ENCODE measurements at places on chromosomes 2 and 18.

DNA sequence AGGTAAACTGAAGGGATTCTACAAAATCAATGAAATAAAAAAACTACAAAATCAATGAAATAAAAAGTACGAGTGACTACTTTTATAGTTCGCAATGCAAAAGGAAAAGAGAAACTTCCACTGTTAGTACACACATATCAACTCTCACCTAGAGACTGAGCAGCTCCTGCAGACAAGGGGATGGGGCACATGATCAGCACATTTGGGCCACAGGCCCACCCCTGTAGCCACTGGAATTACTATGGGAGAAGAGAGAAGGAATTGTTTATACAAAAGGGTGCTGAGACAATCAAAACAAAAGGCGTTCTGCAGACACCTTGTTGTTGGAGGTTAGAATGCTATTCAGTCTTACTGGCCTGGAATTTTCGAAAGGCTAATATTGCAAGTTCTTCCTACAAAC, 34.7 kb upstream of the CD226 start:
- peak overlapping the region; percentile 67 for H3K27ac ChIP-seq
- H3K27me3 ChIP-seq: no peaks in the 10 kb centered on the region
- no peak overlapping the region for H3K4me3 ChIP-seq
- peaks cover 25% of the 10 kb centered on the region for H3K36me3 ChIP-seq
- H3K4me1 ChIP-seq: peaks cover 34% of the 10 kb centered on the region

DNA sequence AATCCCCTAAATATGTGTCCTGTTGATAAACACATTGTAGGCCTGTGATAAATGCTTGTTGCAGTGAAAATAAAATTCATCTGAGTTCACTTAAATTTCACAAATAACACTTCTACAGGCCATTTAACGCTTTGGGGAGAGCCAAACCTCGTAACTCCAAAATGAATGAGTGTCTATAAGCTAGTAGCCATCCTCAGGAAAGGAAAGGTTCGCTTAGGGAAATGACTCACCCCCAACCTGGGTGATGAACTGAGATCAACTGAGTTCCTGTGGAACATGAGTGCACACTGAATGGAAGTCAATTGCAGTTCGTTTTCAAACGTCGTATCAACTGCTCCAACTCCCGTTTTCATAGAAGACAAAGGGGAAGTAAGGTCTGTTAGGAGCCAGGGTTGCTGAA, 527.6 kb upstream of the ID2 start:
- peaks cover 25% of the 10 kb centered on the region for H3K4me1 ChIP-seq
- H3K27me3 ChIP-seq: no peaks in the 10 kb centered on the region
- H3K4me3 ChIP-seq: no peak overlapping the region
- peaks cover 10% of the 10 kb centered on the region for H3K36me3 ChIP-seq

DNA sequence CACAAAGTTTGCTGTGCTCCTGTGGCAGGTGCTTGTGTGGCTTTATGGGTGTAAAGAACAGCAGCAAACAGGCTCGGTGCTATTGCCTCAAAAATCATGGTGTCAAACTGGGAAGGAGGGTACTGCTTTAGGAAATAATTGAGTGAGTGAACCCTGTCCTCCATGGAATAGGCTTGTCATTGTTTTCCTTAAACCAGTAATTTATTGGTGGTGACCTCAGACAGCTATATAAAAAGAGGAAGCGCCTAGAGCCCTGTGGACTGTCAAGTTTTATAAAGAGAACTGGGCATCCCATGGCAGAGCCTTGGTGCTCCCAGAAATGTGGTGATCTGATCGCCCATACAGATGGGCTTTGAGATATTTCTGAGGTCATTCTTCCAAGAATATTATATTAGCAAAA, 4.7 kb upstream of the CXCR4 start:
- no peak overlapping the region for H3K27ac ChIP-seq
- H3K27me3 ChIP-seq: peaks cover 65% of the 10 kb centered on the region
- H3K36me3 ChIP-seq: no peaks in the 10 kb centered on the region
- peaks cover 59% of the 10 kb centered on the region for H3K4me1 ChIP-seq
- no peak overlapping the region for H3K4me3 ChIP-seq
- no peak for DNase-seq

DNA sequence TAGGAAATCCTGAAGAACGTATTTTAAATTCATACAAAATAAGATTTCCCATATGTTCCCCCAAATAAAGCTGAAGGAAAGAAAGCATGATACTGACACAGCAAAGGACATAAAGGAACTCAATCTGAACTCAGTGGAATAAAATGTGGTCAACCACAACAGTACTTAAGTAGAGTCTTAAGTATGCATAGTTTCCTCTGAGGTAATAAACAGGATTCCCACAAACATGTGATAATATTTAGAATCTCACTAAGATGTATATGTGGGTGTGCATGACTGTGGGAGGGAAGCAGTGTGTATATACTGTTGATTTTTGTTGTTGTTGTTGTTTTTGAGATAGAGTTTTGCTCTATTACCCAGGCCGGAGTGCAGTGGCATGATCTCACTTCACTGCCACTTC, 69.3 kb downstream of the NOL10 start:
- H3K36me3 ChIP-seq: peaks cover 59% of the 10 kb centered on the region
- H3K4me3 ChIP-seq: peak overlapping the region; percentile 59
- no peaks in the 10 kb centered on the region for H3K27me3 ChIP-seq
- H3K27ac ChIP-seq: peak overlapping the region; percentile 63

GRCh38 chr2:72117029-72117428, 30.6 kb downstream of the CYP26B1 start:
- DNase-seq: no peak
- no peak overlapping the region for H3K27ac ChIP-seq

GRCh38 chr2:229740279-229740678, 25.9 kb upstream of the DNER start:
- no peak for DNase-seq
- H3K36me3 ChIP-seq: no peaks in the 10 kb centered on the region
- H3K4me1 ChIP-seq: no peaks in the 10 kb centered on the region
- H3K27ac ChIP-seq: no peak overlapping the region
- no peak overlapping the region for H3K4me3 ChIP-seq
- H3K27me3 ChIP-seq: peaks cover 2% of the 10 kb centered on the region

GRCh38 chr18:46424898-46425297, 232.1 kb downstream of the LOXHD1 start:
- peaks cover 3% of the 10 kb centered on the region for H3K27me3 ChIP-seq
- no peaks in the 10 kb centered on the region for H3K36me3 ChIP-seq
- peaks cover 2% of the 10 kb centered on the region for H3K4me1 ChIP-seq
- H3K4me3 ChIP-seq: no peak overlapping the region
- no peak overlapping the region for H3K27ac ChIP-seq
- no peak for DNase-seq

DNA sequence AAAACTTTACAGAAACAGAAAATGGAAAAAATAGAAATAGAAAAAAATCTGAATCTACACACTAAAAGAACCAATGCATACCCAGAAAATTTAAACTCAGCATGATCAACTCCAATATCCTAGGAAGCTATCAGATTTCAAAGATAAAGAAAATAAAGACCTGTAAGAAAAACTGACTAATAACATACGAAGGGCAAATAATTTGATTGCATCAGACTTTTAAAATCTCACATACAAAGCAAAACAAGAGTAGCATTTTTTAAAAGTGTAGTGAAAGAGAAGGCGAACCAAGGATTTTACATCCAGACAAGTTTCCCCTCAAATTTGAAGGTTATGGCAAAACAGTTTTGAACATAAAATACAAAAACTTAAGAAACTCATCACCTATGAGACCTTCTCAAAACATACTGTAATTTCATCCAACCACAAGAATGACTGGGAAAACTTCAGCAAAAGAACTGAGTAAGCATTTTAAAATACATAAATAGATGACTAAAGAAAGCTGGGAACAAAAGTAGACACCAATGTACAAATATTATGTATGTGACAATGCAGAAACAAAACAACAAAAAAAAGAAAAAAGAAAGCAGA, 54.8 kb downstream of the NBAS start:
- H3K27me3 ChIP-seq: no peaks in the 10 kb centered on the region
- peaks cover 49% of the 10 kb centered on the region for H3K36me3 ChIP-seq
- no peak overlapping the region for H3K4me3 ChIP-seq
- no peak for DNase-seq
- no peak overlapping the region for H3K27ac ChIP-seq
